ENCODE measurements at places on chromosomes 2 and 18.

- DNase-seq: no peak
These were observed 38.3 kb upstream of the CTIF start for GRCh38 chr18:48500517-48500916.

DNA sequence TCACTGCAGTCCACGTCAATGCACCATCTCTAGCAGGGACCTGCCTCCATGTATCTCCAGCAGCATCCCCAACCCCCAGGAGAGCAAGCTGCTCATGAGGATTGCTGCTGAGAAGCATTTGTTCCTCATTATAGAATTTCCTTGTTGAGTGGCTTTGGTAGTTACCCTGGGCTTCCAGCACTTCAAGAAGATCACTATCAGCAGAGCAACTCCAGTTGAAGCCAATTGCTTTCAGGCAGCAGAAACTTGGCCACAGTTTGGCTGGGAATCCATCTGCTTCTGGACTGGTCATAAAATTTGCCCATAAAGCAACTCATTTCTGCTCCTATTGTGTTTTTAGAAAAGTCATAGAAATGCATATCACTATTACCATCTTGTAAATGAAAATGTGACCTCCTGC is 17.4 kb downstream of the TRPM8 start:
- no peak for DNase-seq

- no peak for DNase-seq
These were observed 120.4 kb downstream of the PDE11A start for GRCh38 chr2:177952151-177952550.

DNA sequence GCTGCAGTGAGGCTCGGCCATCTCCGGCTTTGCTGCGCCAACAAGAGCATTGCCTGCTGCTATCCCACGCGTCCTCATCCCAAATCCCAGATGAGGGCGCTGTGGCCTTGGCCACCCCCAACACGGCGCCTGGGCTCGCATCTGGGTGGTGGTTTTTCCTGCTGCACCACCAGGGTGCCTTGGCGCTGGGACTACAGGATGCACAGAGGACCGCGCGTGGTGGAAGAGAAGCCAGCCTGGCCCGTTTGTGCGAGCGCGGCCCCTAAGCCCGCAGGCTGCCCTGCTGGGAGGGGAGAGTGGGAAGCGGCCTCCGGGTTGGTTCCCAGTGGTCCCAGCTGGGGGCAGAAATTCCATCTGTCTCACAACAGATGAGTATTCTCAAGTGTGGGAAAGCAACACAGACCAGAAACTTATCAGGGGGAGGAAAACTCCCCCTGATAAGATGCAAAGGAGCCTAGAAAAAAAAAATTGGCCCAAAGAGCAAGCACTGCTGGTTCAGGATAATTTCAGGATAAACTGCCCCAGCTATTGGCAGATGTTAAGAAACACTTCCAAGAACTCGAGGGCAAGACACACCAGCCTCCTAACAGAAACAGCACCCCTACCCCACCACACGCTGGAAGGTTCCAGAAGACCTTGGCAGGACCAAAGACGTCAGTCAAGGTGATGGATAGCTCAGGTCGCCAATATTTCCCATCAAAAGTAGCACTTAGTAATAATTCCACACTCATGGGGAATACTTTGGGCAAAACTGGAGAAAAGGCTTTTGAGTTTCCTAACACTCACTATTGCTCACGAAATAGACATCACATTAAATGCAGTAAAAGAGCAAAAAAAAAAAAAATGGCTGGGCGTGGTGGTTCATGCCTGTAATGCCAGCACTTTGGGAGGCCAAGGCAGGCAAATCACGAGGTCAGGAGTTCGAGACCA is 152.1 kb downstream of the PXDN start:
- no peak for DNase-seq

DNA sequence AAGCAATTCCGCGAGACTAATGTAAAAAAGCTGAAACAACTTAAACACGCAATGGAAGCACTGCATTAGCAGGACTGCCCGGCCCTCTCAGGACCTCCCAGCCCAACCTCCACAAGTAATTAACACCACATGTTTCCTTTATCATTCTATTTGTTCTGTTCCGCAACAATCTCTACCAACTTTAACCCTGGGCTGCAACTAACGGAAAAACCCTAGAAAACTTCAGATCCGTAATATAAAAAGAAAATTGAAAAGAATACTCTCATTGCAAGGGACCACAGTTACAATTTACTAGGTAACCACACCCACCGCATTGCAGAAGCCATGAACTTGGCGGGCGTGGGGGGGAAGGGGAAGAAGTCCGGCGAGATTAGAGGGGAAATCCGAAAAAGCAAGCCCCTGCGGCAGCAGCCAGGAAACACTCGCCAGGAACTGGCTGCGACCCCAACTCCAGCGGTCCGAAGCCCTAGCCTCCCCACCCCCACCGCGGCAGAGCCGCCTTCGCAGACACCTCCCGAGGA is 1.2 kb downstream of the EPB41L3 start:
- DNase-seq: no peak

DNA sequence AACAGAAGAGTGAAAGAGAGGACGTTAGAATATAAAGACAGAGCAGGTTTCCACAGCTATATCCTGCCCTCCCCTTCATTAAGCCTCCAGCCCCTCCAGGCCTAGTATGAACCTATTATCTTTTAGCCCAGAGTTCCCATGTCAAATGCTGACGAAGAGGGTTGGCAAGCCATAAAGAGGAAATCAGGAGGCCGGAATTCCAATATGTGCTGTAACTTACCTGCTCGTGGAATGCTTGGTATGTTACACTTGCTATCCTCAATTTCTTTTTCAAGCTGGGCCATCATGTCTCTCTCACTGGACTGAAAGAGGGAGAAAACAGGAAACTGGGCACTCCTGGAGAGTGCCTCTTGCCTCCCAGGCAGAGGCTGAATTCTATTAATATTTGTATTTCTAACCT is 264.1 kb downstream of the TRIB2 start:
- DNase-seq: no peak

DNA sequence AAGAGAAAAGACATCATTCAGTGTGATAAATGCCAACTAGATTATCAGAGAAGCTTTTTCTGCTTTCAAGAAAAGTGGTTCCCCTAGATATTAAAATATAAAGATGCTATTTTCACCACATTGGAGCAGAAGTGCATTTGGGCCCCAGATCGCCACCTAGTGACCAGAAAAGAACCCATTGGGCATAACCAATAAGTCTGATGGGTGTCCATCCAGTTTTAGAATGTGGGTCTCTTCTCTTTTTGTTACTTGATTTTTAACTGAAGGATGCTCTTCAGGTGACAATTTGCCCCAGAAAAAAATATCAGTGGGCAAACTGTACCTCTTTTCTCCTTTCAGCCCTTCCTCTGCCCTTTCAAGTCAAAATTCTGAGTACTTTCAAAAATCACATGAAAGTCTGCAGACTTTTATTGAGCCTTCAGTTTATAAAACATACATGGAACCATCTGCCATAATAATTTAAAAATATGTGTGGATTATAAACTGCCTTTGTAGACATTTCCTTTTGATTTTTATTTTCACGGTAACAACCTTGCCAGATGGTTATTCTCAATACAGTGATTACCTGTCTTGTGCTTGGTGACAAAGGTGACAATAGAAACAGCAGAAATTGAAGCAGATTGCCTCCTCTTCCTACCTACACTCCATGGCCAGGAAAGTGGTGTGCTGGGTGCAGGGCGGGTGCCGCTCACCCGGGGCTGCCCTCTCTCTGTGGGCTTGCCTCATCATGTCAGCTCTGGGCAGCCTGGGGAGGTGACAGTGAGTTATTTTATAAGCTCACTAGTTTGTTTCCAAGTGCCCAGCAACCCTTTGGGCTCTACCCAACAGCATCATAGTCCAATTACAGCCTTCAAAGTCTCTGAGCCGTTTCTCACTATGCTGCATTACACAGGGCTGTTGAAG is 124.5 kb downstream of the DCDC2C start:
- DNase-seq: no peak

DNA sequence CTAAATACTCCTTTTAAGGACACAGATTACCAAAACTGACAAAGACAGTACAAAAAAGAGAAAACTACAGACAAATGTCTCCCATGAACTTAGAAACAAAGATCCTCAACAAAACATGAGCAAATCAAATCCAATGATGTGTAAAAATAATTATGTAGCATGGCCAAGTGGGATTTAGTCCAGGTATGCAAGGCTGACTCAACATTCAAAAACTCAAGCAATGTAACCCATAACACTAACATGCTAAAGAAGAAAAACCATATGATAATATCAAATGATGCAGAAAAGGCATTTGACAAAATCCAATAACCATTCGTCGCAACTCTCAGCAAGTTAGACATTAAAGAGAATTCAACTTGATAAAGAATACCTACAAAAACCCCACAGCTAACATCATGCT is 239.0 kb upstream of the KLHL29 start:
- no peak for DNase-seq

DNA sequence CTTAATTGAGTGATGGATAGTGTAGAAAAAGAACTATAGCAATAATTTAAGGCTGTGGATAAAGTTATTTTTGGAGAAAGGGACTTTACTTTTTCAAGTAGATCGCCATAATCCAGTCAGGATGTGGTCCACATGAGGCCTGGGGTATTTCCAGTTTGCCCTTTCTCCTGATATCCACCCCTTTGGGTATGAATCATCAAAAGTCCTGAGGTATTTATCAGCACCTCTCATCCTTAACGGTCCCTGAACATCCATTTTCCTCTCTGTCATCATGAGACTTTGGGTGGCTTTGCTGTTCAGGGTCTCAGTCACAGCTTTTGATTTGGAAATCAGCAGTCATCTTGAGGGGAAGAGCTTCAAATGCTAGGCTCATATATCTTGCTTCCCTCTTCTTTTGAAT is 39.3 kb upstream of the ELAC1 start:
- no peak for DNase-seq

GRCh38 chr2:200101922-200102321 is 146.5 kb downstream of the MAIP1 start:
- no peak for DNase-seq

DNA sequence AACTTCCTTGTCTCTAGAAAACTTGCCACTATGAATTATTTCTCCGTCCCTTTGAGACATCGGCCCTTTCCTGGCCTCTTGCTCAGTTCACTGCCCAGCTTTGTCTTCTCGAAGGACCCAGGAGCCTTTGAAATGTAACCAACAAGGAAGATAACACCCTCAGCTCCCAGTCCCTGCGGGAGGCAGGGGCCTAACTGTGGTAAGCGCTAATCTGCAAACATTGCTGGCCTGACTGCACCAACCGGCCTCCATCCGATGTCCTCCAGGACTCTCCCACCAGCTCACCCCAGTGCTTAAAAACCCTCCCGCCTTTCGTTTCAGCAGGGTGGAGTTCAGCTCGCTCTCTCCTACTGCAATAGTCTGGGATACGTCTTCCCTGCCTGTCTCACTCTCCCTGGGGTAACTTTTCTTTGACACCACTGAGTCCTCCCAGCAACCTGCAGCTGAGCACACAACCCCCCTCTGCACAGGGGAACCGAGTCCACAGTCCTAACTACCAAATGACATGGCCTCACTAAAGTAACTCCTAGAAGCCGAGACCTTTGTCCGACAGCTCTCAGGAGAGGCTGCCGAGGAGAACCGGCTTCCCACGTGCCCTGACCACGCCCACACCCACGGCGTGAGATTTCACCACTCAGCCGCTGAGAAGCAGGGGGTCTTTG is 76.1 kb downstream of the MBP start:
- DNase-seq: no peak

- no peak for DNase-seq
These were observed 1068.0 kb upstream of the ZEB2 start for GRCh38 chr2:145587922-145588321.

DNA sequence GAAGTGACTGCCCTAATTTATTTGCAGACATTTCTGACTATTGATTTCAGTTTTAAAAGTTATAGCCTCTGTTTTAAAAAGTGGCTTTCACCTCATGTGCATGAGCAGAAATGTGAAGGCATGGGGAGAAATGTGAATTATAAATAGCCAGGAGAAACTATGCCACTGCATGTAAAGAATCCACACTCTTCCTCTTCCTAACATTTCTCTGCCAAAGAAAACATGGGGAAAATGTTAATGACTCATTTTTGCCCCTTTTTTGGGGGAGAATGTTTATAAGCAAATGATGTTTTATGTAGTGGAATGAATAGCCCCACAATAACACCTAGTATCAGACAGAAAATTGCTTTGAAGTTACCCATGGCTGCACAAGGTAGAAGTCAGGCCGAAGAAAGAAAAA is 249.0 kb upstream of the TANK start:
- DNase-seq: no peak

- DNase-seq: no peak
These were observed 77.2 kb downstream of the TCF4 start for GRCh38 chr18:55510809-55511208.

DNA sequence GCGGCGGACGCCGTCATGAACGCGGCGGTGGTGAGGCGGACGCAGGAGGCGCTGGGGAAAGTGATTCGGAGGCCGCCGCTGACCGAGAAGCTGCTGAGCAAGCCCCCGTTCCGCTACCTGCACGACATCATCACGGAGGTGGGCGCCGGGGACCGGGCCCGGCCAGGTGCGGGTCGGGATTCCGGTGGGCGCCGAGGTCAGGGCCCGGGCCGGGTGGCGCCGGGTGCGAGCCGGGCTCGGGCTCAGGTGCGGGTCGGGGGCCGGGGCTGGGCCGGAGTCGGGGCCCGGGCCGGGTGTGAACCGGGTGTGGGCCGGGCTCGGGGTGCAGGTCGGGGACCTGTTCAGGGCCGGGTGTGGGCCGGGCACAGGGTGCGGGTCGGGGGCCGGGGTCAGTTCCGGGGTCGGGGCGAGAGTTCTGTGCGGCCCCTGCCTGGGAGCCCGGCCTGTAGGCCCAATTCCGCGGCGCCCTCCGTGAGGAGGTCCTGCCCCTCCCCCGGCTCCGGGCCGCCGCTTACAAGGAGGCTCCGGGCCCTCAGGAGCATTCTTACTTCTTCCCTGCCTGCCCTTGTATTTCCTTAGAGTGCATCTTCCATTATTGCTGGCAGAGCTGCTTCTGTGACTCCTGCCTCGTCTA is 447 bp downstream of the TRAF3IP1 start:
- DNase-seq: no peak

- DNase-seq: peak; percentile 58
These were observed 928 bp upstream of the FOSL2 start for GRCh38 chr2:28391564-28392296.

- DNase-seq: no peak
These were observed 244.7 kb downstream of the WDPCP start for GRCh38 chr2:63343397-63344109.

DNA sequence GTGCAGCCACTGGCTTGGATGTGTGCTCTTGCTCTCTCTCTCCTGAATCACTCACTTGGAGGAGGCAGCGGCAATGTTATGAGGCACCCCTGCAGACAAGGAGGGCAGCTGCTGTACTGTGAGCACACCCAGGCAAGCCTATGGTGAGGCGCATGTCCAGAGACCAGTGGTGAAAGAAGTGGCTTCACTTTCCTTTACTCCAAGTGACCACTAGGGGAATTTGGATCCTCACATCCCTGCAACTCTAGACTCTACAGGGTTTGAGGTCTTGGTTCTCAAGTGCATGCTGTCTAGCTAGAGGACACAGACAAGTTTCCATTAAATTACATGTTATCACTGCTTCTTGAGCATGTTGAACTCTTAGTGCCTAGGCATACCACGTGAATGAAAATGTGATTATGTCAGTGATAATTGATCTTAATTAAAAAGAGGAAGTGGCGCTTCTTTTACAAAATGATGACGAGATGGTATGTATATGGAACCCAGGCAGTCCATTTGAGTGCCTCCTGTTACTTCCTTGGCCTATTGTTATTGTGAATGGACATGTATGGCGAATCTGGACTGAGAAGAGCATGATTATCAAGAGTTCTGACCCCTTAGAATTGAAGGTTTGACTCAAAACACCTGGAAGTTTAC is 181.0 kb upstream of the CDH2 start:
- DNase-seq: no peak
